Epithelial cell of esophagus (primary cell): ENCODE measurements at places on chromosomes 12 and 14.

GRCh38 chr12:19303496-19303895 lies 135.8 kb upstream of the AEBP2 start:
- DNase-seq: no peak

DNA sequence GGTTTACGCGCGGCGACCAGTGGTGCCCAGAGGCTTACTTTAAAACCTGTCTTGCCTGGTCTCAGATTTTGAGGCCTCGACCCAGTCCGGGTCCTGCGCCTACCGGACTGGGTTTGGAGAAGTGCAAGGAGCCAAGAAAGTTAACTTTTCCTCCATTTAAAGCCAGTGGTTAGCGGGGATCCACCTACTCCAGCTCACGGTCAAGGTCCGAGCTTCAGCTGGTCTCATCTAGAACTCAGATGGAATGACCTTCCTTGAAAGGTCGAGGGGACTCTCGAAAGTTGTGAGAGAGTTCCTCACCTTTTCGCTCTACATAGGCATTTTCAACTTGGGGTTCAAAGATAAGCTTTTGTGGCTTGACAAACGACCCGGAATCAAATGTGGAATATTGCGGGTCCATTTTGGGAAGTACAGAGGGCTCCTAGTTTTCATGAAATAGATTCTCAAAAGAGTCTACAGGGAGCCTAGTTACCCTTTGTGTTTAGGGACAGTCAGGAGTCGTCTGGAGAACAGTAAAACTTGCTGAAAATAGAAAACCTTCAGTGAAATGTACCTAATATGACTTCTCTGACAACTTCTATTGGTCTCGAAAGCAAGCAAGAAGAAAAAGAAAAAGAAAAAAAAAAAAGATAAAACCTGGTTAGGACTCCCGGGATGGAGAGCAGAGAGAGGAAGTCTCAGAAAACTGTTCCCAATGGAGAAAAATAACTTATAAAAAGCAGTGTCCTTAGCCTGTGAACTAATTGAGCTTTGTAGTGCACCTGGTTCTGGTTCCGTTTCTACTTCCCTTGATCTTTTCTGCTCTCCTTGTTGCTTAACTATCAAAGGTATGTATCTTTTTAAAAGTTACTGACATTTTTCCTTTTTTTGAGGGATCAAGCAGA lies 1.4 kb downstream of the KCNMB4 start:
- no peak for DNase-seq

DNA sequence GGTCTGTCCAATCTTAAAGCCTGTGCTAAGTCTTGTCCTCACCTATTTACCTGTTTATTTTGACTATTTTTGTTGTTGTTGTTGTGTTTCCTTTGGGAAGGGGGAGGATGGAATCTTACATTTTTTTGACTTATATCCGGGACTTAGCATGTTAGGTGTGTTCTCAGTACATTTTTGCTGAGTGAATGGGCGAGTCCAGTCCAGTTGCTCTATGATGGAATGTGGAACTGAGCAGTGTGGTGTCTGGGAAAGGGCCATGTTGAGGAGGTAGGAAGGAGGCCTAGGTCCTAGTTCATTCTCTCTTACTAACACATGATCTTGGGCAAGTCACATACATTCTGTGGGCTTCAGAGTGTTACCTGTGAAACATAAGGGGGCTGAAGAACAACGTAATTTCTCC lies 80.9 kb upstream of the SLC38A2 start:
- DNase-seq: peak; percentile 88

GRCh38 chr14:85531587-85532373 lies 1.8 kb downstream of the FLRT2 start:
- peak; percentile 89 for DNase-seq

GRCh38 chr12:3241621-3242020 lies 164.4 kb downstream of the TSPAN9 start:
- no peak for DNase-seq

DNA sequence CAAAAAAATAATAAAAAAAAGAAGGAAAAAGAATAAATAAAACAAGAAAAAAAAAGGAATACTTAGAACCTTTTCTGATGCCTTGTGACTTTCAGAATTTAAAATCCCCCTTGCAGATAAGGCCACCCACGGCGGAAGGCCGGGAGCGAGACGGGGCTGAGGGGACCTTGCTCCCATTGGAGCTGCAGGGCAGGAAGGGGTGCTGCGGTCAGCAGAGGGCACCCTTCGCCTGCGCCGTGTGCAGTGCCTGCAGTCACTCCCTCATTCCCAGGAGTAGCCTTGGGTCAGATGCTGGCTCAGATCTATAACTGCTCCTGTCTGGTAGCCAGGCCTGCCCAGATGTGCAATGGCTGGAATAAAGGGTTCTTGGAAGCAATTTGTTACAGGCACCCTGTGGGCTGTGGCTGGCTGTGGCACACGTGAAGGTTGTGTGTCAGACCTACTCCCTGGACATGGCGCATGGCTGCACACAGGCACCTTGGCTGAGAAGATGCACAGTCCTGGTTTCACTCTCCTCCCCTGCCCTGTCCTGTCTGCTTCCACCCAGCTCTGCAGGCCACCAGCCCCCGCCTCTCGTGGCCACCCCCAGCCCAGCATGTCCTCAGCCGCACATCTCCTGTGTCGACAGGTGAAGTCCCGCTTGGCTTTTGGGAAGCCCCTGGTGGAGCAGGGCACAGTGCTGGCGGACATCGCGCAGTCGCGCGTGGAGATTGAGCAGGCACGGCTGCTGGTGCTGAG lies 13.4 kb upstream of the ALDH2 start:
- peak; percentile 66 for DNase-seq

DNA sequence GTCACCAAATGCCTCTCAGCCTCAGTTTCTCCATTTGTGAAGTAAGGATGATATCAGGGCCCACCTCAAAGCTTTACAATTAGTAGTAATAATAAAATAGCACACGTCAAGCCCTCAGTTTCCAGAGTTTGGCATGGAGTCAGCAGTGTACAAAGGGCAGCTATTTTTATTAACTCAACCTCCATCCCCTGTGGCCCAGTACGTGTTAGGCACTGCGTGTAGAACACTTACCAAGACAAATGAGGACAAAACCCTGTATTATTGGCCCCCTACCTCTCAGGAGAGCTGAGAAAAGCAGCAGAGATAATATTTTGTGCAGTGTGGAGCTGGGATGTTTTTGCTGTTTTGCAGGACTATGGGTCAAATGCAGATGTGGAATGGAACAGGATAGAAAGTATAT lies 280.8 kb downstream of the C12orf75 start:
- no peak for DNase-seq

DNA sequence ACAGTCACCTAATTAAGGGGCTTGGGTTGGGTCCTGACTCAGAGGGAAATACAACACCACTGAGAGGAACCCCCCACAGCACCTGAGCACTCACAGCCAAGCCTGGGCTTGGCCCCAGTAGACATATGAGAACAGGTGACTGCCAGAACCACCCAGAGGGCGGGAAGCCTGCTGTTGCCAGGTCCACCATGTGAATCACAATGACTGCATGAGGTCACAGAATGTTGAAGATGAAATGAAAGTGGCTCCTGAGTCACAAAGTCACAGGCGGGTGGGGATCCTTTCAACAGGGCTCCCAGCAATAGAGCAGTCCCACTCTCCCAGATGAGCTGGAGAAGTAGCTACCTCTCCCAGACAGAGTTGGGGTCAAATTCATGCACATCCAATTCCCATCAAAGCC lies at the start of gene LRRC74A:
LRRC74A (plus strand) TSS at position 287 of the 400 bp plus-strand sequence. CDS start 290 bp downstream, outside the sequence.
- DNase-seq: peak; percentile 57

- DNase-seq: no peak
Measured at GRCh38 chr12:56898938-56899337, 35.3 kb downstream of the SDR9C7 start.

- no peak for DNase-seq
Measured at GRCh38 chr12:15469356-15469755, 147.0 kb downstream of the PTPRO start.

GRCh38 chr12:6158255-6158654 lies 33.8 kb upstream of the VWF start:
- no peak for DNase-seq

- DNase-seq: no peak
Measured at GRCh38 chr14:68969278-68970033, 9.6 kb downstream of the ACTN1 start.

DNA sequence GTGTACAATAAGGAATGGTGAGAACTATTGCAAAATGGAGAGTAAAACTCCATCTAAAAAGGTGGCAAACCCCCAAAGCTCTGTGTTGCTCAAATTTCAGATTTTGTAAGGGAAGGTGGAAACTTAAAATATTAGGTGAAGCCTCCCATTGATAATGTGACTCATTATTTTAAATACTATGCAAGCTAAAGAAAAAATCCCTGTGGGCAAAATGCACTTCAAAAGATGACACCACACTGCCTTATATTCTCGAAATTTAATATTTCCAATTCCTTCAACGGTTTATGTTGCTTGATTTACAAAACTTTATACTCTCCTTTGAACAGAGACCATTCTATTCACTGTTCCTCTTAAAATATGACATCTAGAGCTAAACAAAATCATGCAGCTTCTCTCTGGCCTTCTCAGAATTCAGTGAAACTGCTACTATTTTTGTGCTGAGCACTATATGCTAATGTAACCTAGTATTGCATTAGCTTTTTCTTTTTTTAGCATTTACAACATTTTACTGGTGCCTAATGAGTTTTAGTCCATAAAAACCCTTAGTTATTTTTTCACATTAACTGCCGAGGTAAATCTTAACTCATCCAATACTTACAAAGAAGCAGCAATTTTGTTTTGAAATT lies 297.7 kb downstream of the SYT1 start:
- no peak for DNase-seq

- DNase-seq: no peak
Measured at GRCh38 chr14:97106609-97107008, 309.4 kb downstream of the VRK1 start.

DNA sequence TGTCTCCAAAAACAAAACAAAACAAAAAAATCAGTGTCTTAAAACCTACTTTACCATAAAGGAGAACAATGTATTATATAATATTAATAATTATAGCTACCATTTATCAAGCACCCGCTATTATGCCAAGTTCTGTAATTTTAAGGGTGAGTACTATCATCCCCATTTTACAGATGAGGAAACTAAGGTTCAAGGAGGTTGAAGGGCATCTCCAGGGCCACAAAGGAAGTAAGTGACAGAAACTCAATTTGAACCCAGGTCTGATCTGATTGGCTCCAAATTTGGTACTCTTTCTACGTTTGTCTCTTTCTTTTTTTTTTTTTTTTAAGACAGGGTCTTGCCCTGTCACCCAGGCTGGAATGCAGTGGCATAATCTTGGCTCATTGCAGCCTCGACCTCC lies 115.4 kb downstream of the BCAT1 start:
- no peak for DNase-seq

DNA sequence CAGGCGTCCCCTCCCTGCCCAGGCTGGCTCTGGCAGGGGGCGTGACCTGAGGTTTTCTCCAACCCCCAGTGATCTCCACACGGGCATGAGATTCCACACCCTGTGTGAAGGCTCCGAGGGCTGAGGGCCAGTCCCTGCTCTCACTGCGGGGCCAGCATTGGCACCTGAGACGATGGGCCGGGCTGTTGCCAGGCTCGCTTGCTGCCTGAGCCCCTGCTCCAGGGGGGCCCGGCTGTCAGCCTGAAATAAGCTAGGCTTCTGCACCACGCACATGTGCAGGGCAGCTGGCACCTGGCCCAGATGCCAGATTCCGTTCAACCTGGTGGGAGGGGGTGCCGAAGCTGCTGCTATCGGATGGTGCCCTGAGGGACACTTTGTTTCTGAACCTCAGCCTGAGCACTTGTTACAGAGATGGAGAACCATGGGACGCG lies 196.5 kb upstream of the PRMT8 start:
- DNase-seq: no peak

DNA sequence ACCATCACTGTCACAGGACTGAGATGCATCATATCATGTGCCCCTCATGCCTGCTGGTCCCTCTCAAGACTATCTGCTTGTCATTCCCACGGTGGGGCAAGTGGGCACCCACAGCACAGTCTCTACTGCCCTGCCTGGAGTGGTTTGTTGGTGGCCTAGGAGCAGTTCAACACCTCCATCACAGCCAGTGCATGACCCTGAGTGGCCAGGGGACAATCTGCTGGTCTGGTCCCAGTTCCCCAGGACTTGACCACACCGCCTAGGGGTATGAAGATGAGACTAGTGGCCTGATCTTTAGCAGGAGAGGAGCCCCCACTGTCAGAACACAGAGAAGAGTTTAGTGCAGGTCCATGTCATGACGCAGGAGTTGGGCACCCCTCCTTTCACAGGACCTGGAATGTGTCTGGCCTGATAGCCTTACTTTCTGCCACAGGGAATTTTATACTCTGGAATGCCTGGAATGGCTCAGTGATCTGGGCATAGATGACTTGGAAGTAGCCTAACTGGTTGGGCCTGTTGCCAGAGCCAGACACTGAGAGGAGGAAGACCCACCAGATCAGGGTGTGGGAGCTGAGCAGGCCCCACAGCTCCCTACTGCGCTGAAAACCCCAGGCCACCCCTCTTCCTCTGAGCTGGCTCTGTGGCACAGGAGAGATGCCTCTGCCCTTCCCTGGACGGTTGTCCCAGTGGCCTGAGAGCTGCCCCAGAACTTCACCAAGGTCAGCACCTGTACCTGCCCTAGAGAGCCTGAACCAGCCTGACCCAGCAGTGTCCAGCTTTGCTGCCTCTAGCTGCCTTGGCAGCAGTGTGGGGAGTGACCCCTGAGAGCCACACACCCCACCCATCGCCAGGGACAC lies 83.3 kb downstream of the PUS7L start:
- peak; percentile 50 for DNase-seq

- DNase-seq: no peak
Measured at GRCh38 chr12:110176745-110177144, 52.6 kb downstream of the IFT81 start.

- no peak for DNase-seq
Measured at GRCh38 chr12:127169321-127170181, 1097.4 kb upstream of the TMEM132C start.

- DNase-seq: peak; percentile 15
Measured at GRCh38 chr14:85466678-85467077, 63.3 kb upstream of the FLRT2 start.
